Stimulated activated CD8-positive, alpha-beta memory T cell treated with anti-CD3 and anti-CD28 coated beads, Interleukin-15, amount 100 ng/mL, for 4 hours (primary cell): ENCODE measurements at places on chromosomes 13 and 19.

GRCh38 chr19:52942386-52943133 lies 19.3 kb upstream of the ZNF888 start:
- peak; percentile 89 for DNase-seq

DNA sequence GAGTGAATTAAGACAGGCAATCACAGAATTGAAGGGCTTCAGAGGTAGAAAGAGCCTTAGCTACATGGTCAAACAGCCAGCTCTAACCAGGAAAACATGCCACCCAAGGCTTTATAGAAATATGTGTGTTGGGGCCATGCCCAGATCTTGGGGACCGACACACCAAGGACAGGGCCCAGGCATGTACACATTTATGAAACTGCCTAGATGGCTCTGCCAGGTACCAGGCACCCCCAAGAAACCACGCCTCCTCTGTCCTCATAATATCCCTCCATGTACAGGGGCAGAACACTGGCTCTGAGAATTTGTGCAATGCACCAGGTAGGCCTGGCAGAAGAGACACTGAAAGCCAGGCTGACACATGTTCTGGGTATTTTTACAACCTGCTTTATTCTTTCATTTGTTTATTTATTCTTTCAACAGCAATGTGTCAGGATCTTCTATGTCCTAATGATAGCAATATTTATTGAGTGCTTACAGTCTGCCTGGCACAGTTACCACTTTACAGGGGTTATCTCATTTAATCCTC lies 137.9 kb upstream of the LSM14A start:
- DNase-seq = no peak

DNA sequence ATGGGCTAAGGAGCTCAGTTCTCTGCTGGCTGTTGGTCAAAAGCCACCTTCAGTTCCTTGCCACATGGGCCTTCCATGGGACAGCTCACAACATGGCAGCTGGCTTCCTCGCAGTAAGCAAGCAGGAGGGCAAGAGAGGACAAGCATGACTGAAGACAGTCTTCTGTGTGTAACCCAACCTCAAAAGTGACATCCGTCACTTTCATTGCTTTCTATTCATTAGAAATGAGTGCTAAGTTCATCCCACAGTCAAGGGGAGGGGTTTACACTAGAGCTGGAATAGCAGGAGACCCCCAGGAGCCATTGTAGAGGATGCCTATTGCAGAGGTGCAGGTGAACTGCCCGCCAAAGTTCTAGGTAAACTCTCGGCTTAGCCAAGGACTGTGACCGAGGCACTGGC lies 163.3 kb downstream of the NUFIP1 start:
- no peak for DNase-seq

DNA sequence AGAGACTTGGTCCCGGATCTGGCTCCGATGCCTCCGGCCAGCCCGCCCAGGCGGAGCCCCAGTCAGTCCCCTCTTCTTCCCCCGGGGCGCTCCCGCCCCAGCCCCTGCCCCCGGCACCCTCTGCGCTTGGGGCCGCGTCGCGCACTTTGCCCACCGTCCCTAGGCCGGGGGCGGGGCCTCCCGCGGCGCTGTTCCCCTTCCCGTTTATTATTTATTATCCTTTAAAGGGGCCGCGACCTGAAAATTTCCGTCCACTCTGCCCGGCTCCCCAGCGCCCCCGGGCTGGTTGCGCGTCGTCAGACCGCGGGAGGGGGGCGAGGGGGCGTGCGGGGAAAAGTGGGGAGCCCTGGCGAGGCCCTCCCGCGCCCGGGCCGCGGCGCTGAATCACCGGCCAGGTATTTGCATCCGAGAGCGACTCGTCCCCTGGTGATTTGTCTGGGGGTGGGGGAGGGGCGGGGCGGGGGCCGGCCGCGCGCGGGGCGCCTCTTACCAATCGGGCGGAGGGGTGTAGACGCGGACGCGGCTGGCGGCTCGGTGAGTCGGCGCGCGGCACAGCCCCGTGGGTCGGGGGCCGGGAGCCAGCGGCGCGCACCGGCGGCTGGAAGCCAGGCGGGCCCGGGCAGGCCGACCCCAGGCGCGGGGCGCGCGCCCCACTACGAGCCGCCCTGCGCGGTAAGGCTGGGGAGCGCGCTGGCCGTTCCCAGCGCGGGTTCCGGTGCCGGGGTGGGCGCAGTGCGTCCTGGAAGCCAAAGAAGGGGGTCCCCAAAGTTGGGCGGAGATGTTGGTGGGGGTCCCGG lies at the start of gene ARID3A:
Gene ARID3A, plus strand, starts transcription at position 510 of the 797 bp plus-strand sequence. CDS start 3,494 bp downstream, outside the sequence.
- DNase-seq = no peak

- DNase-seq = no peak
These were observed 277.8 kb upstream of the SLITRK5 start for GRCh38 chr13:87393358-87393757.

DNA sequence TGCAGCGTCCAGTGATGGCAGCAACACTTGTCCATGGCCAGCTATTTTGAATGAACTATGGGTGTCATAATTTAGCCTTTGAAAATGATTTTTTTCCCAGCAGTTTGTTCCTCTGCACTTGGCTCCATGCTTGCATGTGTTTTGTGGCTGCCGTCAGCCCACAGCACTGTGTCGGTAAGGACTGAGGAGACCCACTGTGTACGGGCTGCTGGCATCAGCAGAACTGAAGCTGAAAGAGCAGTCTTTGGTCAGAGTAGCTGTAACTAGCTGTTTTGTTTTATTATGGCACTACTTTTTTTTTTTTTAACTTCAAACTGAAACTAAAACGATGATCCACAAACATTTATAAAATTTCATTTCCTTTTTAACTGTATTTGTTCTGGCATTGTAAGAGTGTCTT lies 50.3 kb upstream of the TEX29 start:
- DNase-seq = no peak

DNA sequence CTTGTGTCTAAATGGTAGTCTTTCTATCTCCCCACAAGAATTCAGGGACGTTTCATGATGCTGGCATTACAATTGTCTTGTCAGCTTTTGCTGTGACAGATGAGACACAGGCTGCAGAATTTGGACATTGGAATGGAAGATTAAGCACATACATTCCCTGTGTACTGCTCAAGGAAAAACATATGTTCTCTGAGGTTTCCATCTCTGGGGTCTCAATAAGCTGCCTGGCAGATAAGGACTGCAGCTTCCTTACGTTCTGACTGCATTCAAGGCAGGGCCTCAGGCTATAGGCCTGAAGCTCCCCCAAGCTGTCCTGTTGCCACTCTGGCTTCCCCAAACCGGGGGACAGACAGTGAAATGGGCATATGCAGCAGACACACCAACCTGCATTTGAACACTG lies 91.3 kb upstream of the KL start:
- DNase-seq = no peak

GRCh38 chr13:111506125-111506524 lies 185.7 kb downstream of the TEX29 start:
- no peak for DNase-seq

DNA sequence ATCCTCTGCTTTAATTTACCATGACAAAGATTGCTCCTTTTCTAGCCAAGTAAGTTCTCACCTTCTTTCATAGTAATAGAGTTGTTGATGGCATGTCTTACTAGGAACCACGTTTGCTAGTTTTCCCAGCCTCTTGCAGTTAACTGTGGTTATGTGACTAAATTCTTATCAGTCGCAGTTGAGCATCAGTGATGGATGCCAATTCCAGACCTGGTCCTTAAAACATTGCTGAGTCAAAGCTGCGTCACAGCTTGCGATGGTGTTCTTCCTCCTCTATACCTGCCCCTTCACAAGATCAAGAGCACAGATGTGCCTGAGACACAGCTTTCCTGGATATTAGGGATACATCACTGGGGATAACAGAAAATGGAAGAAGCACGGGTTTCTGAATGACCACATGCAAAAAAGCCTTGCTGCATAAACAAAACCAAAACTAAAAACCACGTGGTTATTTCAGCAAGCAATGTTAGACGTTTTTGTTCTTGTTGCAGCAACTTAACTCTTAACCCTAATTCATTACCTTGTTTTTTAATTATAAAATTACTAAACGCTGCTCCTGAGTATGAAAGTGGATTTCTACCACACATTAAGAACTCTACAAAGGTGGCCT lies 97.6 kb upstream of the DACH1 start:
- DNase-seq = no peak

- no peak for DNase-seq
These were observed 26.9 kb upstream of the CPB2 start for GRCh38 chr13:46131705-46132104.

GRCh38 chr13:73331556-73331955 lies 272.8 kb downstream of the KLF5 start:
- DNase-seq = no peak

- DNase-seq = no peak
These were observed 895.8 kb downstream of the SLITRK6 start for GRCh38 chr13:84903391-84903790.
